ENCODE measurements at places on chromosomes 4 and X.

DNA sequence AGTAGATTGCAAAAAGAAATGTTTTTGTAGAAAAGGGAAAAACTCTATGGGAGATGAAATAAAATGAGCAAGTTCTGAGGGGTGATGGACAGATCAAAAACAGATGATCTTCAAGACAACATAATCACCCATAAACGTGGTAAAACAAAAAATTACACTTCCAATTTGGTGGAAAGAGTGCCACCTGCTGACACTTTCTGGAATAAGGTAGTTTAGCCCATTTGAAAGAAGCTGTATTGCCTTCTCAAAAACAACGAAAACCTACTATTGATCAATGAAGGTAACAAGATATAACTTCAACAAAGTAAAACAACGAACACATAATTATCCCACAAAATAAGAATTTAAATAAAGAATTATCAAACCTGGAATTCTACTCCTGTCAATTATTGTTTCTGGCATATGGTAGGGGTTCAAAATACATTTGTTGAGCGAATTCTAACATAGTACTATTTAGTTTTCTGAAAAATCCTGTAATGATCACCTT lies 2.5 kb downstream of the COQ2 start:
- peak; percentile 27 for DNase-seq

- DNase-seq = no peak
Measured at GRCh38 chr4:45317276-45317675, 590.9 kb upstream of the GNPDA2 start.

DNA sequence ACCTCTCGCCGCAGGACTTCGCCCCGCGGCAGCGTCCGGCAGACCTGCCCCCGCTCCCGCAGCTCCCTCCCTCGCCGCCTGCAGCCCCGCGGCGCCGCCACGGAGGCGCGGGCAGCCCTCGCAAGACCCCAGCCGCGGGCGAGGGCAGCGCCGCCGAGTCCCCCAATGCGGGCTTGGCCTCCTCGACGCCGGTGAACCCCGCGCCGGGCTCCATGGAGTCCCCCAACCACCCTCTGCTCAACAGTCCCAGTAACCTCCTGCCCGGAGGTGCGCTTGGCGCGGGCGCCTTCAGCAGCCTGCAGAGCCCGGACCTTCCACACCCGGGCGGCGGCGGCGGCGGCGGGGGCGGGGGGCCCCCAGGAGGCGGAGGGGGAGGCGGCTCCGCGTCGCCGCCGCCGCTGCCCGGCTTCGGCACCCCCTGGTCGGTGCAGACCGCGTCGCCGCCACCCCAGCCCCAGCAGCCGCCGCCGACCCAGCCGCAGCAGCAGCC lies 1.2 kb downstream of the CPEB2 start:
- no peak for DNase-seq

GRCh38 chr4:86831262-86832130 lies 17.7 kb downstream of the SLC10A6 start:
- DNase-seq = peak; percentile 78

DNA sequence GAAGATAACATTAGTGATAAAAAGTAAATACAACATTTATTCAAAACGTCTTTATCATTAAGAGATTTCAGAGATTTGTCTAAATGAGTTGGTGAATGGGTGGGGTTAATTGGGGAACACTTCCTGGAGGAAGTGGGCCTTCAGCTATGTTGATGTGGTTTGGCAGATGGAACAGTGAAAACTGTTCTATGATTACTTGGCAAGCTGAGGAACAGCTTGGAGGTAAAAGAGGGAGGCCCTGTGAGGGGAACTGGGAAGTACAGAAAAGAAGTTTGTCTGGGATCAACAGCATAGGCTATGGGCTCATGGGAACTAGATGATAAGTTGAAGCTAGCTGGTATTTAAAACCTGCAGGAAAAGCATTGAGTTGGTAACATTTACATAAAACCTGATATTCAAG lies 26.0 kb downstream of the OCRL start:
- no peak for DNase-seq

DNA sequence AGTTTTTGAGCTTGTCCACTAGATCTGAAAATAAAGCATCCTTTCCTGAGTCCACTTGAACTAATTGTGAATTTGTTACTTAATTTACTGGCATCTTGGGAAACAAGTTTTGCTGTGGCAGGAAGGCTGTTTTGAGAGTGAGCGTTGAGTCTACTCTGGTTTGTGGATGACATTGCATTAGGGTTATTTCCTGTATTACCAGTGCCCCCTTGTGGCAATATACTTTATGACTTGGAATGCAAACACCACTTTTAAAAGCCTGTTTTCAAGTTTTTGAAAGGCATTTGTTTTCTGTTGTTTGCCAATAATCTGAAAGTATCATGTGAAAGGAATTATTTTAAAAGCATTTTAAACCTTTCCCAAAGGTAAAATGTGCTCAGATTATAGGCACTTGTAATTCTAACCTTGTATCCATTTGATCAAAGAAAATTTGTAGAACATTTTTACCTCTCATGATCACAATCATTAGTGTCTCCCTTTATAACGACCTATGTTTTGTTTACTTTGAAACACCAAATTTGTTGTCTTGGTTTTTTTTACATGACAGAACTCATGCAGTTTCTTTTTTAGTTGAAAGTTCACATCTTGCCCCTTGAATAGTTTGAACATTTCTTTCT lies 18.0 kb upstream of the CYP2U1 start:
- DNase-seq = no peak

DNA sequence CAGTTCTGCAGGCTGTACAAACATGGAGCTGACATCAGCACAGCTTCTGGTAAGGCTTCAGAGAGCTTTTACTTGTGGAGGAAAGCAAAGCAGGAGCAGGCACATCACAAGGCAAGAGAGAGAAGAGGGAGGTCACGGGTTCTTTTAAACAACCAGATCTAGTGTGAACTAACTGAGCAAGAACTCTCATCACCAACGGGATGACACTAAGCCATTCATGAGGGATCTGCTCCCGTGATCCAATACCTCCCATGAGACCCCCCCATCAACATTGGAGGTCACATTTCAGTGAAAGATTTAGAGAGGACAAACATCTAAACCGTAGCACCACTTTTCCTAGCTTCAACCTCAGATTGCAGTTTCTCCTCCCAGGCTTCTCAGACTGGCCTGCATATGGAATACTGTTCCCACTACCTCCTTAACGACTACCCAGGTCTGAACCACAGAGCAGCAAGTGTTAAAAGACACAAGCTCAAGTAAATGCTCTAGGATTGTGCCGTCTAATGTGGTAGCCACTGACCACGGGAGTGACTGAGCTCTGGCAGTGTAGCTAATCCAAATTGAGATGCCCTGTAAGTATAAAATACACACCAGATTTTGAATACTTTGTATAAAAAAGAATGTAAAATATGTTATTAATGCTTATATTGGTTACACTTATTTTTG lies 192.7 kb downstream of the PTTG2 start:
- DNase-seq = no peak

GRCh38 chr4:173821036-173821435 lies 291.0 kb upstream of the HAND2 start:
- peak; percentile 27 for DNase-seq

GRCh38 chr4:189053621-189054020 lies 887.1 kb upstream of the FRG1 start:
- no peak for DNase-seq

DNA sequence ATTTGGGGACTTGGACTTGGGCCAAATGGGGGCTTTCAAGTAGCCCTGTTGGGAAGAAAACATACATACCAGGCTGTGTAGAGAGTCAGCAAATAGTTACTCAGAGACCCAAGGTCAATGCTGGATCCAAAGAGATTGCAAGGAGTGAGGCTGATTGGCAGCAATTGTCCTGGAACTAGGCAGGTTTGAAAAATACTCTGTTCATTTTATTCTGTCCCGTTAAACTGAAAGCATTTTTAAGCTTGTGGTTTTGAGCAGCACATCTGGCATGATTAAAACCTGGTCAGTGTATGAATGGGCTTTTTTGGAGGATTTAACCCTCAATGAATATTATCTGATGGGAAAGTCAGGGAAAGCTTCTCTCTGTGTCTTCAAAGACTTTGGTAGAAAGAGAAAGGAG lies 294.3 kb upstream of the BOD1L1 start:
- no peak for DNase-seq

DNA sequence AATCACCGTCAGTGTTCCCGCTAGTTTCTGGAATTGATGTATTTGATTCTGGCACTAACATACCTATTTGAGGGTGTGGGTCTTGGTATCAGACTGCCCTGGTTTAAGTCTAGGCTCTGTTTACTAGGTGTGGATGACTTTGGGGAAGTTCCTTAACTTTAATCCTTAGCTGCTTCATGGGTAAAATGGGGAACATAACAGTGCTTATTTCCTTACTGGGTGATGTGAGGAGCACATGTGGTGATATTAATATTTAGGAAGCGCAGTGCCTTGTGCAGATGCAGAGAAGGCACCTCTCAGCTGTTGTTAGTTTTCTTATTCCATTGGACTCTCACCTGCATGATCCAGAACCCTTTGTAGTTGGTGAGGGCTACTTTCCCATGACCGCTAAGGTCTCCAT lies 17.1 kb downstream of the RNF4 start:
- DNase-seq = no peak

GRCh38 chr4:23134331-23134730 lies 441.6 kb downstream of the GBA3 start:
- DNase-seq = no peak

DNA sequence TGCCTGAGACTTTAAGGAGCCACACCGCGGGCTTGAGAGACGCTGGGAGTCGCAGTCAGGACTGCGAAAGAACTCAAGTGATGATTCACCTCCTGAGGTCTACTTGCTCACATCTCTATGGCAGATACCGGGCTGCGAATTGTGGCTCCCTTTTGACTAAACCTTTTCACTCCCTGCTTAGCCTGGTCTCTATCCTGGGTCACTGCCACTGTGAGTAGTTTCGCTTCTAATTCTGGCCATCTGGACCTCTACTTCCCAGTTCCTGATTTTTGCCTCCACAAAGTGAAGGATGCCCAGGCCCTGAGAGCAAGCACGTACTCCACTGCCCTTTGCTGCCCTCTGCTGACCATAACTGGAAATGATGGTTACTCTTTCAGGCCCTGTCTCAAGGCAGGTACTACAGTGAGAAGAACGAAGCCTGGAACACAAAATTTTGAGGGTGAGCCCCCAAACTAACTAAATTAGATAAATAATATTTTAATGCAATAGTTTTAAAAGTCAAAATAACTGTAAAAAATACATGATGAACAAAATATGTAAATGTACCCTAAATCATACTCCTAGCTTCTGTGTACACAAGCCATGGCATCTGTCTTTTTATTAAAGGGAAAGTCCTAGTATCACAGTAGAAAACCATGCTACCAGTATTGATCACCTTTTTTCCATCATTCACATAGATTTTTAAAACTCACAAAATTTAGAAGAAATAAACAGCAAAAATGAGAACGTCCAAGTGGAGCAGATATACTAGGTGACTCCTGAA lies 16.7 kb downstream of the MAD2L1 start:
- peak; percentile 72 for DNase-seq

DNA sequence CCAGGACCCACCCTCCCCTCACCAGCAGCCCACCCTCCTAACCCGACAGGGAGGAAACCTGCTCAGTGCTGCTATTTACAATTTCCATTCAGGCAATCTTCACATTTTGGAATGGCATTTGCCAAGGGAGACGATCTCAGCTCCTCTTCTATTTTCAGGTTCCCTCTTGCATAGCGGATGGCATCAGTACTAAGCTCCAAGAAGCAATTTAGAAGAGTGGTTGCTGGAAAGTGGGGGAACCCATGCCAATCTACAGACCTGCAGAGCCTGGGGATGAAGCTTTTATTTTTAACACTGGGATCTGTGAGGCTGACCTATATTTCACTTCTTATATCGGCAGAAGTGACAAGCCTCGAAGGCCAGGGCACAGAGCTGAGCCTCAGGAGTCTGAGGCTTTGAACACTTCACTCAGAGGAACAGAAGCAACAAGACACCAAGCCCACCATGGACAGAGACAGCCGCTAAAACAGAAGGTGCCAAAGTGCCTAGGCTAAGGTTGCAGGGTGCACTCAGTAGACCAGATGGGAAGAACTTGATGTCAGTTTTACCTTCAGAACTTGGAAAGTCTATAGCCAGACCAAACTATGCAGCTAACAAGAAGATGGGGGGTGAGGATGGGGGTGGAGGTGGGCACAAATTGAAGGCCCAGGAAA lies 44.0 kb downstream of the SCD5 start:
- no peak for DNase-seq

GRCh38 chrX:68945603-68946228 lies 116.9 kb downstream of the EFNB1 start:
- DNase-seq = no peak

DNA sequence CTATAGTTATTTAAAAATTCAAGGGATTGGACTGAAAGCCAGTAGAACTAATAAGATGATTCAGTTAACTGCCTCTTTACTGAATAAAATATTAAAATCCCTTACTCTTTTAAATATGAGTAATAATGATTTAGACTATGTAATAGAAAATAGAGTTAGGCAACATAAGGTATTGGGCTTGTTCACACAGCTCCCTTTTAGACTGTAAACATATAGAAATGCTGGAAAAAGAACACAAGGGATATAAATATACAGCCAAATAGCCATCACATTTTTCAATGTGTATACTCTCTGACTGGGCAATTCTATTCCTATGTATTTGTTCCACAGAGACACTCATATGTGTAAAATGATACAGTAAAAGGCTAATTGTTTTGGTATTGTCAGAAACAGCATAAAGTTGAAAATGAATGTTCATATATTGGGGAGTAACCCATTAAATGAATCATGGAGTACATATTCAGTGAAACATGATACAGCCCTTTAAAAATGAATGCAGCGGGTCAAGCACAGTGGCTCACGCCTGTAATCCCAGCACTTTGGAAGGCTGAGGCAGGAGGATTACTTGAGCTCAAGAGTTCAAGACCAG lies 129.8 kb downstream of the TBC1D19 start:
- DNase-seq = no peak

- DNase-seq = no peak
Measured at GRCh38 chrX:20267931-20268701, 1.4 kb upstream of the RPS6KA3 start.

GRCh38 chr4:76588274-76588673 lies 153.2 kb downstream of the SHROOM3 start:
- DNase-seq = no peak

DNA sequence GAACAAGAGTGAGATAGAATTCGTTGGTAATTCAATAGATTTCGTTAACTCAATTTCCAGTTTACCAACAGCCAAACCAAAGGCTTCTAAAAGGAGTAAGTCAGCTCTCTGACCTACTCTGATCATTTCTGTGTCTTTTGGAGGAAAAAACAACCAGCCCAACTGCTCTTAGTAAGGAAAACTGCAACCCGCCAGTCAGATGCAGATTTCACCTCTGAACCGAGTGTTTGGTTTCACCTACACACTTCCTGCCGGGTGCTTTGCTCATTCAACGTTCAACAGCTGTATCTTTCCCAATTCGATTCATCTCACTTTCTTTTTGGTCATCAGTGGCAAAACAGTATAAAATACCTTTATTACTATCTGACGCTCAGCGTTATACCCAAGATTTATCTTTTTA lies 24.5 kb downstream of the TMSB4X start:
- no peak for DNase-seq

GRCh38 chr4:73311428-73311827 lies 52.8 kb upstream of the ANKRD17 start:
- peak; percentile 13 for DNase-seq

Measured in GM04503 (cell line).